Activated naive CD4-positive, alpha-beta T cell treated with anti-CD3 and anti-CD28 coated beads, Interleukin-2, amount 50 U/mL, for 16 hours (primary cell): ENCODE measurements at places on chromosomes 5 and 9.

DNA sequence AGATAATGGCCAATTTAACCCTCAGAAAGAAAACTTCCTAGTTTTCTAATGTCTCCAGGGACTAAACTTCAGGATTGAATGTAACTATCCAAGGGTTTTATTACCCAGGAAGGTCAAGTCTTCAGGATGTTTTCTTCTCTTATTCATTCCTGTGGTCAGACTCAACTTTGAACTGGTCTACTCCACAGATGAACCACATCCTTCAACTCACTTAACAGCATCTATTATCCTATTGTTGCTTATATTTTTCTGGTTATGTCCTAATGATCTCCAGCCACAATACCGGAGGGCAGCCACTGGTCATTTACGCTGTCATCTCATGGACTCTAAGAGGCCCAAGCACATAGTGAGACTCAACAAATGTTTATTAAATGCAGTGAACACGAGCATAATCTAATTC, 47.2 kb upstream of the LIFR start:
- DNase-seq: no peak

- DNase-seq: no peak
Observed at GRCh38 chr9:124439686-124440243, 10.5 kb upstream of the ADGRD2 start.

DNA sequence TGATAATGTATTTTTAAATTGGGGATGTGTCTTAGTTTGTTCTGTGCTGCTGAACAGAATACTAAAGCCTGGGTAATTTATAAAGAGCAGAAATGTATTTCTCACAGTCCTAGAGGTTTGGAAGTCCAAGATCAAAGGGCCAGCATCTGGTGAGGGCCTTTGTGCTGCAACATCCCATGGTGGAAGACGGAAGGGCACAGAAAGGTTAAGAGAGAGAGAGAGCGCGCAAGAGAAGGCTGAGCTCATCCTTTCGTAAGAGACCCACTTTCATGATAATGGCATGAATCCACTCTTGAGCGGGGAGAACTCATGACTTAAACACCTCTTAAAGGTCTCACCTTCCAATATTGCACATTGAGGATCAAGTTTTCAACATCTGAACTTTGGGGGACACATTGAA, 79.1 kb upstream of the GOLM1 start:
- DNase-seq: no peak

DNA sequence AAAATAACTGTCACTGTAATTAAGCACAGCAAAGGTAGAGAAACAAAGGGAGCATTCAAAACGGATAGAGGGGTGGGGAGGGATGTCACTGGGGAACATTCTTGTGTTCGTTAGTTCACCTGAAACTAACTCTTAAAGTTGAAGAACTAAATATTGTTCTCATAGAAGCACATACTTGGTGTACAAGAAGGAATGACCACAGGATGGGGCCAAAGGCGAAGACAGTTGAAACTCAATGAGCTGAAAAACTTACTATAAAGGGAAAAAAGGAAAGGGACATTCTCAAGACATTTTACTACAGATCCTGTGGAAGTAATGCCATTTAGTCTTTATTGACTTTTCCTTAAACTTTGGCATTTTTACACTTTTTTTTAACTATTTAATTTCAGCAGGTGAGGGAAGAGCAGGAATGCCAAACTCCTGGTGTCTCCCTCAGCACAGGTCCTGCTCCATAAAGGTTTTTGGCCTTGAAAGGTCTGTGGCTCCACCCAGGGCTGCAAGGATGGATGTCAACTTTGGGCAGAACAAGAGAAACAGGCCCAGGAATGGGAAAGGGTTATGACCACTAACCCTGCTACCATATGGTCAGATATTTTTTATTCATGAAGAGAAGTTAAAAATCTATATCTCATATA, 197.6 kb upstream of the RASA1 start:
- DNase-seq: no peak

GRCh38 chr5:172178301-172178987, 9.6 kb downstream of the STK10 start:
- DNase-seq: peak; percentile 34
